Muscle of back (tissue), 13 donors: ENCODE measurements at places on chromosomes 11 and 22.

DNA sequence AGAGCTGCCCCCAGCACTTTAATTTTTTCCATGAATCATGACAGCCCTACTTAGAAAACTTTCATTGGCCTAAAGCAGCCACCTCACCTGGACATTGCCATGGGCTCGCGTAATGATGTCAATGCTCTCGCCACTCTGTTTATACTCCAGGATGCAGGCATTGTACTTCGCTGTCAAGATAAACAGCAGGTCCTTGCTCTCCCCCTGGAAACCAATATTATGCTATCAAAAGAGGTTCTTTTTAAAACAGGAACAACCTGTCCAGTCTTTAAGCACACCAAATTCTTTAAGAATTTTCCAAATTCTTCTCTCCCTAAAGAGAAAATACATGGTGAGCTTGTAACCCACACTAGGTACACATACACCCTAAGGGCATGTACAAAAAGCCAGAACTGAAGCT is 3.0 kb downstream of the DDB1 start:
- DNase-seq, result no peak

DNA sequence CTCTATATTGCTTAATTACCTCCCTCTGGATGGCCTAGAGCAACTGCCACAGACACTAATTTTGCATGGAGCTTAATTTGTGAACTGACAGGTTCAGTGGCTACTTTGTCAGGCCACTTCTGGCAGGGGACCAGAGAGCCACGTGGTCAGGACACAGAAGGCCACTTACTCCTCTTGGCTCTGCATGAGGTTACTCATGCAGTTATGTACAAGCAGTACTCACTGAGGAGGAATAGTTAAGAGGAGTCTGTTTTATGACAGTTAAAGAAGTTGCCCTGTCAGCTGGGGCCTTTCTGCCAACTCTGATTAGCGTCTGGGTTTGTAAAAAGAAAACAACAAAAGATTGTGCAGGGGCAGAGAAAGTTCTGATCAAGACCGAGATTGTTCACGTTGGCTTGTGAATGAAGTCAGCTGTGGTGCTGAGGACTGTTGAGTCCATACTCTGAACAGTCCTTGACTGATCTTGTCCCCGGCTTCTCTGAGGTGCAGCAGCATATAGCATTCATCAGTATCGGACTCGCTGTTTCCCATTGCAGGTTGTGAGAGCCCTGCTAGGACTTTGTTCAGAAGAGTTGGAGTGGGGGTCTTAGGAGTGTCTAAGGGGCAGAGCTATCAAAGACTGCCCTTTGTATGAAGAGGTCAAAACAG is 41.4 kb downstream of the PPFIBP2 start:
- no peak for DNase-seq

DNA sequence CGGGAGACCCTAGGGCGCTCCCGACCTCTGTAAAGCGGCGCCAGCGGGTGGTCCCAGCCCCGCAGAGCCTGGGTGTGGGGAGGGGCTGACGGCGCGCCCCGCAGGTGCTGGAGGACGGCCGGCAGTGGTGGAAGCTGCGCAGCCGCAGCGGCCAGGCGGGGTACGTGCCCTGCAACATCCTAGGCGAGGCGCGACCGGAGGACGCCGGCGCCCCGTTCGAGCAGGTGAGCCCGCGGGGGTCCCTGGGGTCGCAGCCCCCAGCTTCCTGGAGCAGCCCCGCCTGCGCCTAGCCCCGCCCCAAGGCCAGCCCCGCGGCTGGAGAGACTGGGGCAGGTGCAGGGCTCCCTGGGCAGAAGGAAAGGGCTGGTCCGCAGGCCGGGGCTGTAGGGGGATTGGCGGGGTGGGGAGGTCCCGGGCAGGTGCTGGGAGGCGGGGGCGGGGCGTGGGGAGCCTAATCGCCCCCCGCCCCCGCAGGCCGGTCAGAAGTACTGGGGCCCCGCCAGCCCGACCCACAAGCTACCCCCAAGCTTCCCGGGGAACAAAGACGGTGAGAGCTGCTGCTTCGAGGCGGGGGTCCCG is 19.7 kb downstream of the EPS8L2 start:
- DNase-seq, result no peak

DNA sequence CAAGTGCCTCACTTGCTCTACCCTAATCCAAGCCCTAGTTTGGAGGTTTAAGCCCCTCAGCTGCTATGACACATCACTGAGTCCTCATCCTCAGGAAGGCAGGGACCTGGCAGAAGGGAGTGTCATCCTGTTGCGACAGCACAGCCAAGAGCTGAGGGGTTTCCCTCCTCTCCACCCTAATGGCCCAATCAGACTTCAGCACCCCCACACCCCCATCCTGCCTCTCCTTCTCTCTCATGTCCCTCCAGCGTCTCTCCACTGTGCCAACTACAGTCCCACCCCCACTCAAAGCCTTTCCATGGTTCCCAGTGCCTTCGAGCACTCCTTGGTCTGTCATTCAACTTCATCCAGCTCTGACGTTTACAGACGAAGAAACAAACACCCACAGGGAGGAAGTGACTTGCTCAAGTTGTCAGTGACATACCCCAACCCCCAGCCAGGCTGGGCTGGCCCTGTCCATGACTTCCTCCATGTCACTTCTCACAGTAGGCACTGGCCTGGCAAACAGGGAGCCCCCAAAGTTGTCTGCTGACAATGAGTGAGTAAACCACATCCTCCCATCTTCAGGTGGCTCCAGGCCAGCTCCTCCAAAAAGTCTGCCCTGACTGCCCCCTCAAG is 15.6 kb downstream of the ARAP1 start:
- peak; percentile 55 for DNase-seq

- DNase-seq, result no peak
Observed at GRCh38 chr11:62122076-62122475, 1.7 kb upstream of the INCENP start.

DNA sequence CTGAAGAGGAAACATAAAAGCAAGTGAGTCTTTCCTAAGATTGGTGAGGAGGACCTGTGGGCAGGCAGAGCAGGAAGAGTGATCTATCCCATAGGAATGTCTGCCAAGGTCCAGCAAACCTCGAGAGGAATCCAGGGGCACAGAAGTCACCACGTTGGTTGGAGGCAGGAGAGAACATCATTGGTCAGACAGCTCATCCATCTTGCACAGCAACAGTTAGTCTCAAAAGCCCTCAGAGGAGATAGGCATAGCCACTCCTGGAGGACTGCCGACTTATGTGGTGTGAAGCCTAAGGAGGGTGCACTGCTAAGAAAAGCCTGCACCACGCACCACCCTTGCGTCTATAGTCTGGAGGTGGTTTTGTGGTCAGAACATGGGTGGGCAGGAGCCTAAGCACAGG is 109.1 kb downstream of the RASSF10 start:
- no peak for DNase-seq

GRCh38 chr22:23484651-23485050 is 95.4 kb downstream of the IGLL1 start:
- DNase-seq, result no peak
